ENCODE measurements at places on chromosomes 5 and 9.

DNA sequence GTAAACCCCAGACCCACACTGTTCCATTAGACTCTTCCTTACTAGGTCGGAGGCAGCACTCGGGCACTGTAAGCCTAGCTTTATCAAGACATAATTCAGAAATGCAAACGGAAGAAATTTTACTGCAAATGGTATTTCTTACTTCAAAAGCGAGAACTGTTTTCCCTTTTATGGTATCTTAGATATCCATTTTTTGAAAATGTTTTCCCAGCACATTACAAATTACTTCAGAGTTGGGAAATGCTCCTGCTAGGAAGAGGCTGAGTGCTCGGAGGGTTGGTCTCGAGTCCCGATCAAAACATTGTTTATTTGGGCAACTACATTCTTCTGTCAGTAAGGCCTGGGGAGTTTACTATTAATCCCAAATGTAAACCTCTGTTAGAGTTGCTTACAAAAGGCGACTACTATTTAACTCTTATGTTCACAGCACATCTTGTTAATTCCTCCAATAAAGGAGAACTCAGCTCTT, 332.9 kb downstream of the CWC27 start:
- DNase-seq, result no peak

DNA sequence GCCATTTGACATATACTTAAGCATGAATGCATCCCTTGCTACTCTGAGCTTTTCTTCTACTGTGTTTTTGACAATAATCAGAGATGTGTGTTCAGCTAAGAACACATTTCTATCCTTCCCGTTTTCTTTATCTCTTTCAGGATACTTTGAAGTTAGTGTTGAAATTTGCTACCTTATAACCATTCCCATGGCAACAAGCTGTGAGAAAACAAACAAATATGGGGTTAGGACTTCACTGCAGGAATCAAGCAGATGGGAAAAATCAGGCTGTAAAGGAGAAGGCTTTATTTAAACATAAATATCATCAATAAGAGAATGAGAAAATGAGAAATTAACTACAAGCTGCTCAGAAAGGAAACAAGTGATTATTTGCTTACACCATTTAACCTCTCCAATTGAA, 35.2 kb downstream of the ZCCHC9 start:
- DNase-seq, result no peak

DNA sequence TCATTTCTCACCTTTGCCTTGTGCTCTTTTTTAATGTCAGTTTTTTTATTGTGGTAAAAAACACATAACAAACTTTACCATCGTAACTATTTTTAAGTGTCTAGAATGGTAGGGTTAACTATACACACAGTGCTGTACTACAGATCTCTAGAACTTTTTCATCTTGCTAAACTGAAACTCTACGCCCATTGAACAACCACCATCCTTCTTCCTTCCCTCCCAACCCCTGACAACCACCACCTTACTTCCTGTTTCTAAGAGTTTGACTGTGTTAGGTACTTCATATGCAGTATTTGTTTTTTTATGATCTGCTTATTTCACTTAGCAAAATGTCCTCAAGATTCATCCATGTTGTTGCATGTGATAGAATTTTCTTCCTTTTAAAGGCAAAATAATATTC, 54.9 kb downstream of the PSAT1 start:
- DNase-seq, result no peak

DNA sequence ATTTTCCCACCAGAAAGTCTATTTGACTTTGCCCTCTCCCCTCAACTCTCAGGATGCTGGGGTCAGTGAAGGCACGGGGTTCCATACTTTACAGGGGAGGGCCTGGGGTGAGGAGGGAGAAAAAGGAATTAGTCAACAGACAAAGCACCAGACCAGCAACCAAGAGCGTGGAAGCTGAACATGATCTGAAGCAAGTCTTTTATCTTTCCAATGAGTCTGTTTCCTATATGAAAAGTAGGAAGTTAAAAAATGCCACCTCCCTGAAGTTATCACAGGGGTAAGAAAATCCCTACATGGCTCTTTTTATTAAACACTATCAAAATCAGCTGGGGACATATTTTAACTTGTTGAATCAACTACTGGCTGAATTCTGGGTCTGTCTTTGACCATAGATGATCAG, 337.0 kb downstream of the TRPM3 start:
- no peak for DNase-seq

DNA sequence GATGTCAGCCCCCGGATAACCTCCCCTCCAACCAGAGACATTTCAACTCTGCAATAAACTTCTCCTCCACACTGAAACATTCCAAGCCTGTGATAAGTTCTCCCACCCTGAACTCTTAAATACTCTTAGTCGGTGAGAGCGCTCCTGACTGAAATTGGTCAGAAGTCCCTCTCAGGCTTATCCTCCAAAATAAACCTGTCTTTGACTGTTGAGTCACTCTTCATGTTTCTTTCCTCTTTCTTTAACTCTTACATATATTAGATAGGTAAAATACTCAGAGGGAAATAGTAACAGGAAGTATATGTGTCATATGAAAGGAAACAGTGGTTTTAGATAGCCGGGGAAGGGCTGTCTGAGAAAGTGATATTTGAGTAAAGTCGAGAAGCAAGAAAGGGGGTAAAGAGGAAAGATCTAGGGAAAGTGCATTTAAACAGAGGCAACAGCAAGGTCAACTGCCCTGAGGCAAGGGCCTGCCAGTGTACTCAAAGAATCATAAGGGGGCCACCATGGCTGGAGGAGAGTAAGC, 11.0 kb upstream of the FAM81B start:
- DNase-seq, result no peak

DNA sequence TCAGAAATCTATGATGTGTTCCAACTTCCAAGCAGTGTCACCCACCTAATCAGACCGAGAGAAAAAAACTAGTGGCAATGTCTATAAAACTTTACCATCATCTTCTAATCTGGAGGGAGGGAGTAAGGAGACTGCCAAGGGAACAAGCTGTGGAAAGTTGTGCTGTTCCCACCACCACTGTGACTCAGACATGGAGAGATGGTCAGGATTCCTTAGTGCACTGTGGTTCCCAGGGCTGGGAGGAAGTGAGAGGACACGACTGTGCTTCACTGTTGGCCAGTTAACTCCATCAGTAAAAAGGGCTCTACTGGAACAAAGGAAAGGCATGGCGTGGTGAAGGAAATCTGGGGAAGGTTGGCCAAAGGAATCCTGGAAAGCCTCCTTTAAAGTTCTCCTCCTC, 18.8 kb downstream of the TICAM2 start:
- DNase-seq, result no peak

DNA sequence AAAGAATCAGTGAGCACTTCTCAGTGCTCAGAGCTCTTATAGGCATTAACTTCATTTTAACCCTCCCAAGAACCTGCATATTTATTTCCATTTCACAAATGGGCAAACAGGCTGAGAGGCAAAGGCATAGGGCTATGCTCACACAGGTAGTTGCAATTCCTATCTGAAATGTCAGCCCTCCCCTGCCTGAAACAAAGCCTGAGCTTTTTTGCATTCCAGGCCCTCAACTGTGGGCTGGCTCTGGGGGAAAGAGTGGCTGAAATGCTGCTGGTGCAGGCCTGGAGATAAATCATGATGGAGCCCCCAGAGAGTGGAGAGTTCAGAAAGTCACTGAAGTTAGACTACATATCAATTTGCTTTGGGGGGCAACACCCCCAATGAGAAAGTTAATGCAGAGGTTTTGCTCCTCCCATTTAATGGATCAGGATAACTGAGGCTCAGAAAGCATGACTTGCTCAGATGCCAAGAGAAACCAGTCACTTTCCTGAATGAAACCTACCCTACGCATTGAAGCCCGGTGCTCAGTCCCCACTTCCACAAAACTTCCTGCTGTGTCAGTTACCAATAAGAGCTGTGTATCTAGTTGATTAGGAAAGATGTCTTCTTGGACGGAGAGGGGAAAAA, 5.6 kb downstream of the DRD1 start:
- no peak for DNase-seq

- DNase-seq, result no peak
These were observed 281.6 kb downstream of the MAST4 start for GRCh38 chr5:66877843-66878242.

DNA sequence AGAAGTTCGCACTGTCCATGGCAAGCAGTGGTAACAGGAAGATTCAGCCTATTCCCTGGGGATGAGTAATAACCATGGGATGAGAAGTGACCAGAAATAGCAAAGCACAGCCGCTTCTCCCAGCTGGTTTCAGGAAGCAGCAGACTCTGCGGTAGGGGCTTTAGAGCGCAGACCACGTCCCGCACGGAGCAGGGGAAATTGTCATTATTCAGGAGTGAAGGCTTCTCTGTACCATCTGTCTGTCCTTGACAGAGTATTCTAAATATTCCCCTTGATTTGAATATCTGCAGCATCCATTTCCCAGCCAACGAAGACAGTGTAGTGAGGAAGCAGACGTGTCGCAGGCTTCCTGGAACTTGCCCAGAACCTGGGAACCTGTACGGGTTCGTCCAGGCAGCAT, 159.6 kb downstream of the NXNL2 start:
- DNase-seq, result no peak

DNA sequence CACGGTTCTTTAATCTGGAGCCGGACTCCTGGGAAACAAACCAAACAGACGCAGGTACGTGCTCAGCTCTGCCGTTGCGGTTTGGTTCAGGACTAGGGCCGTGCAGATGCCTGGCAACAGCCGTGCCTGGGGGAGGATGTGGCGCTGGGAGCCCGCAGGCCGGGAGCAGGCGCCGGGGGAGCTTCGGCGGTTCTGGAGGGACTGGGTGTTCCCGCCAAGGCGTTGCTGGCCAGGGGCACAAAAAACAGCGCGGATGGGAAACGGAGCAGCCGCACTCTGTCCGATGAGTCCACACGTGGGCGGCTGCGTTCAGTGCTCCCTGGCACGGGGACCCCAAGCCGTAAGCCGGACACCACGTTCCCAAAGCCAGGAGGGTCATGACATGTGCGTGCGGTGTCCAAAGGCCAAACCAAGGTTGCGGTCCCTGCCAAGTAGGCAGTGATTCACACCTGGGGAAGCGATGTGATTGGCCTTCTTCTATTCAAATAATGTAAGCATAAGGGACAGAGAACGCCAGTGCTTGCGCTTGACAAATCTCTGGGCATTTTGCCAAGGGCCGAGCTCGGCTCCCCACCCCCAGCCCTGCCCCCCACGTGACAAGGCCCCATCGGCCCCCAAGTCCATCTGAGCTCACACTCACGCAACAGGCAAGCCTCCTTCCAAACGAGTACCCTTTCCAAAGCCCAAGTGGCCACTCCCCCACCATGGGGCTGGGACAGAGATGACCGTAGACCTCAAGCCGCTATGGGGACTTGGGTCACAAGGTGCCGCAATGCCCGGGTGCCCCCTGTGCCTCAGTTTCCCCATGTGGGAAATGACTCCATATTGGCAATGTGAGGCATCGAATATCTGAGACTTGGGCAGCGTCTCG, 49.7 kb upstream of the NKD2 start:
- no peak for DNase-seq

GRCh38 chr9:131587906-131588305, 42.6 kb downstream of the PRRT1B start:
- no peak for DNase-seq

DNA sequence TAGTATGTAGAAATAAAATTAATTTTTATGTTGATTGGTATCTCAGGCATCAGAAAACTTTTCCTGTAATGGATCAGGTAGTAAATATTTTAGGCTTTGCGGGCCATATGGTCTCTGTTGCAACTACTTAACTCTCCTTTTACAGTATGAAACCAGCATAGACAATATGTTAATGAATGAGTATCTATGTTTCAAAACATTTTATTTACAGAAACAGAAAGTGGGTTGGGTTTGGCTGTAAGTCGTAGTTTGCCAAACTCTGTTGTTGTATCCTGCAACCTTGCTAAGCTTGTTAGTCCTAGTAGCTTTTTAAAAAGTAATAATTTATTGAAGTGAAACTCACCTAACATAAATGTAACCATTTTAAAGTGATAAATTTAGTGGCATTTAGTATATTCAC, 132.1 kb downstream of the NR3C1 start:
- no peak for DNase-seq

DNA sequence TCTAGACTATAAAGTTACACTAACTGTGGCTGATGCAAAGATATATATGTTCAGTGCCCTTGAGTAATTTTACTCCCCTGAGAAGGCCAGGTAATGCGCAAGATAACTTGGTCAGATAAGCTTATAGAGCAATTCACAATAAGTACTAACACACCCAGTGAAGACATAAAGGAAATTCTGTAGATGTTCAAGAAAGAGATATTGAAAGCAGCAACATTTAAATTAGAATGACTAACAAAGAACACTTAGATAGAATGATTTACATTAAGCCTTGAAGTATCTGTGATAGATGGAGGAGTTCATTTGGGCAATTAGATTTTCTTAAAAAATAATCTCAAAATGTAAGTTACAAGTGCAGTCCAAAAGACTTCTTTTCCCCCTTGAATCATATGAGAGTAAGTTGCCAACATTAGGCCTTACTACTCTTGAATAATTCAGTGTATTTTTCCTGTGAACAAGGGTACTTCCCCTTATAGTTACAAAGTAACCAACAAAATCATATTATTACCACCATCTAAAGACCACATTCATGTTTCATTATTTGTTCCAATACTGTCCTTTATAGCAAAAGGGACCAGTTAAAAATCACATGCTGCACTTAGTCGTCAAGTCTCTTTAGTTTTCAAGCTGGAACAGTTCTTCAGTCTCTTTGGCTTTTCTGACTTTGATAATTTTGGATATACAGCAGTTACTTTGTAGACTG, 44.4 kb upstream of the ELOVL7 start:
- no peak for DNase-seq

- DNase-seq, result no peak
These were observed 275.2 kb upstream of the IRX1 start for GRCh38 chr5:3320317-3320875.

GRCh38 chr9:136865768-136866103, 372 bp downstream of the EDF1 start:
- DNase-seq, result no peak

GRCh38 chr5:77645158-77645994, 6.9 kb upstream of the OTP start:
- DNase-seq, result no peak

- DNase-seq, result no peak
These were observed 27.9 kb downstream of the BICD2 start for GRCh38 chr9:92736563-92737215.

DNA sequence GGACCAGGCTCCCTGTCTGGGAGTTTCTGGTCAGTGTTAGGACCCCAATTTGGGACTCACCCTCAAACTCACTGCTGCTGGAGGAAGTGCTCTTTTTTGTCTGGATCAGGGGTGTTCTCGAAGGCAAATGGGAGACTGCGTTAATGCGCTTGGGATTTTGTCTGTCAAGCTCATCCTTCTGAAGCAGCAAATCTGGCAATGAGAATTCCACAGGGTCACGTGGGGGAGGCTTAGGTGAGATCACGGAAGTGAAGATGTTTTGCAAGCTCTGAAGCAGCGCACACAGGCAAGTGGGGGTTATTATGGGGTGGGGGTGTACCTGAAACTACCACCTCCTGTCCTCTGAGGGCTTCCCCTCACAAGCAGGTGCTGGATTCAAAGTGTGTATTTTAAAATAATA, 10.5 kb upstream of the TEX53 start:
- no peak for DNase-seq

GRCh38 chr9:96644137-96644536, 11.0 kb downstream of the PRXL2C start:
- no peak for DNase-seq

GRCh38 chr9:129770741-129771140, 17.9 kb upstream of the PTGES start:
- no peak for DNase-seq

GRCh38 chr5:142994218-142994617, 224.0 kb downstream of the ARHGAP26 start:
- no peak for DNase-seq

GRCh38 chr9:36029765-36030528, 6.8 kb upstream of the RECK start:
- no peak for DNase-seq

GRCh38 chr9:109517901-109518377, 19.8 kb upstream of the PTPN3 start:
- DNase-seq, result no peak
